ENCODE measurements at places on chromosomes 16 and 17. TPM values are rescaled to one million over a fixed set of nuclear protein-coding genes. Genes with fewer than 3 reads are reported as not detected.

The ZNF629 gene
- 5.4 TPM for total RNA-seq

The RFWD3 gene
- total RNA-seq: 134 TPM

The SLFN13 gene
- 22.1 TPM for total RNA-seq

The INO80E gene
- 91.1 TPM for total RNA-seq

The PRAC1 gene
- not detected for total RNA-seq

The CD300A gene
- total RNA-seq: 5.6 TPM

The CORO1A gene
- 972 TPM for total RNA-seq

The STARD3 gene
- total RNA-seq: 53.2 TPM

The PTX4 gene
- total RNA-seq: not detected

The RHBDL3 gene
- total RNA-seq: 0.06 TPM

The KRT17 gene
- not detected for total RNA-seq

Measured in activated naive CD8-positive, alpha-beta T cell treated with anti-CD3 and anti-CD28 coated beads for 36 hours (primary cell).